Large intestine (tissue), 12 donors: ENCODE measurements at places on chromosomes 13 and 19. TPM values are rescaled to one million over a fixed set of nuclear protein-coding genes. Genes with fewer than 3 reads are reported as not detected.

DNA sequence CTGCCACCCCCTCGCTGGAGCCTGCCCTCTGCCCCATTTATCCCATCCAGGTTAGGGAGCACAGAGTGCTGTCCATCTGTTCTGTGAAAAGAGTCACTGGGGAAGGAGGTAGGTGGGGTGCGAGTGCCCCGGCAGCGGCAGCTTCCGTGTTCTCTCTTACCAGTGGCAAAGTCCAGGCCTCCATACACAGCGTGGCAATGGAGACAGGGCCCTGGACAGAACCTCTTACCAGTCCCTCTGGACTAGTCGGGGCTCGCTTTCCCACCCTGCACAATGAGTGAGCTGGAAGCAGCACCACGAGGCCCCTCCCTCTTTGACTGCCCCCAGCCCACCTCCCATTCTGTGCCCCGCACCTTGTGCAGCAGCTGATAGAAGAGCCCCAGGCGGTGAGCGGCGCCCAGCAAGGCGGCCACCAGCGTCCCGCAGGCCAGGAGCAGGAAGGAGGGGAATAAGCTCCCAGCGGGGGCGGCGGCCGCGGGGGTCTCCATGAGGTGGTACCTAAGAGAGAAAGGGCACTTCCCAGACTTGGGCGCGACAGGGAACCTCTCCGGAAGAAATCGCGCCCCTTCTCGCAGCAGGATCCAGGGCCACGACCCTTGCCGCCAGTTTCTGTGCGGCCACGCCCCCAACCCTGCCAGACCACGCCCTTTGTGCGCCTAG is 17.5 kb downstream of the SYDE1 start:
- peak; percentile 52 for DNase-seq

DNA sequence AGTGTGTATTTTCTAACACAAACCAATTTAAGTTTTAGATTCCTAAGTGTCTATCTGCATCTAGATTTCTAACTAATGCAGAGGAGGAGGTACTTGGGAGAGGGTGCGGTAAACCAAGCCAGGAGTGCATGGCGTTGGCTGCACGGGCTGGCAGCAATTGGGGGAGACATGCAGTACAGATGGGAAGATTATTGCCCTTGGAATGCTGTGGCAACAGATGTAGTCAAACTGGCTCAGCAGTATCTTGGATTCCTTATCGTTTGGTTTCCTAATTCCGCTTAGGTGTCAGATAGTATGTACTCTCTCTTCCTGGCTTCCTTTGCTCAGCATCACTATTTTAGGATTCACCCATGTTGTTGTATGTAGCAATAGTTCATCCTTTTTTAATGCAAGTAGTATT is 29.4 kb upstream of the STK24 start:
- DNase-seq: no peak

The PLPP2 gene
- 1.6 TPM for polyA plus RNA-seq

- DNase-seq: no peak
Measured at GRCh38 chr13:109669956-109670355, 116.4 kb downstream of the IRS2 start.

GRCh38 chr19:21698215-21698614 is 69.2 kb downstream of the ZNF100 start:
- peak; percentile 27 for DNase-seq

DNA sequence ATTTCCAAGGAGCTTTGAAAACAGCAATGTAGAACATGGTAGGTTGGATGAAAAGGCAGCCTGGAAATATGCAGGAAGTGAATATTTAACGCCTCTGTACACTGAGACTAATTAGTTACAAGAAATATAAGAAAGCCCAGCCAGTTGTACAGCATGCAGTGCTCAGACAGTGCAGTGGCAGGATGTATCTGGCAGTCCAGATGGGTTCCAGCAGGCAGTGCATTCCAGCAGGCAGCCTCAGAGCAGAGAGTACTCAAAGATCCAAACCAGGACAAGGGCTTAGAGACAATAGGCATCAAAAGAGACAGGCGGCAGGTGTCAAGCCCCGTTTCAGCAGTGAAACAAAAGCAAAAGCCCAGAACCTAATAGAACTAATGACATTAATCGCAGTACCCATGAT is 2776.3 kb downstream of the PCDH9 start:
- peak; percentile 1 for DNase-seq
